ENCODE measurements at places on chromosomes 4 and X. TPM values are rescaled to one million over a fixed set of nuclear protein-coding genes. Genes with fewer than 3 reads are reported as not detected.

DNA sequence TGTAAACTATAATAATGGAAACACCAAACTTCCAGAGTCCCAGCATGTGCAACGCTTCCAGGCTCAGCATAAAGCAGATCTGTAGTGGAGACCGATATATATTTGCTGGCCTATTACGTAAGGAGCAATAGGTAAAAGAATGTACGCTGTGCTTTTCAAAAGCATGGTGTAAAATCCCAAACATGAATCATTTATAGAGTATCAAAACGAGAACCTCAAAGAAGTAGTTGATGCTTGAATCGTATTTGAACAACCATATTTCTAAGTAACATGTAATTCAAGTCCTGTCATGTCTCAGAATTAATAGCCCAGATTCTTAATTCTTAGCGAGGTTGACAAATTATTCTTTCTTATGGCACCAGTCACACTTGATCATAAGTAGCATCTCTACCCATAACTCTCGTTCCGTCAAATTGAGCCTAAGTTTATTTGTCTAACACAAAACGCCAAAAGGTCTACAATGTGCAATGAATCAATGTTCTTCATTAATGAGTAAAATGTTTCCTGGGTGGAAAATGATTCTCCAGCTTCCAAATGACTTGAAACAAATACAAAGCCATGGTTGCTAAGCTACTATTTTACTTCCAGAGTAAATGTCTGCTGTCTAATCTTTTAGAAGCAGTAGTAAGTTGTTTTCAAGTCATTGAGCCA lies 811.5 kb upstream of the FRG1 start:
- no peak for DNase-seq

Gene ITM2A
- not detected for total RNA-seq

DNA sequence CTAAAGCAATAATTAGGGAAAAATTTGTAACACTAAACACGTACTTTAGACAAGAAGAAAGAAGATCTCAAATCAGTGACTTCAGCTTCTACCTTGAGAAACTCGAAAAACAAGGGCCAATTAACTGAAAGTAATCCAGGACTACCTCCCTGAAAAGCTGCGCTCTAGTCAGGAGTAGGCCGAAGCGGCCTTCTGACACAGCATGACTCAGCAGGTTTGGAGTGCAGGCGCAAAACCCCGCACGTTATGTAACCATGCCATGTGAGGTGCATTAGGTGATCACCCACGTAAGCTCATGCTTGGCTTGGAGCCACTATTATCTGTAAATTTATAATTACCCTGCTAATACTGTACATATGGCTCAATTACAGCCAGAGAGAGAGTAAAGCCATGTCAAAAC lies 52.8 kb upstream of the CCDC149 start:
- no peak for DNase-seq

- DNase-seq: no peak
Measured at GRCh38 chr4:2076908-2077536, 17.9 kb downstream of the NAT8L start.

GRCh38 chr4:5780831-5781480 lies 70.0 kb downstream of the EVC start:
- DNase-seq: peak; percentile 72

Gene ZMYM3
- 8.3 TPM for total RNA-seq

DNA sequence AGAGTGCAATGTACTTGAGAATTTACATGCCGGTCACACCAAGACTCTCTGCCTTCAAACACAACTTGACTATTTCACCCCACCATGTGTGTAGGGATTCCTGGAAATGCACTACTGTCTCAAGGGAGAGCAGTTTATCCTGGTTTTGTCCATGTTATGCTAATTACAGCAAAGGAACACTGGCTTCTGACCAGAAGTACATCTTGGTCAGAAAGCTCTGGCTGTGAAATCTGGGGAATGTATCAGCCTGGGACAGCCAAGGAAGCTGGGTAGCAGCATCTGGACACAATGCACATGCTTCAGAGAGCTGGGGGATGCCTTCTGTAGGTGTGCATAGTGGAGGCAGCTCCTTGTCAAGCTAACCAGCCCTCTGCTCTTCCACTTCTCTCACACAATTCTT lies 1432.6 kb upstream of the TENM3 start:
- DNase-seq: no peak

DNA sequence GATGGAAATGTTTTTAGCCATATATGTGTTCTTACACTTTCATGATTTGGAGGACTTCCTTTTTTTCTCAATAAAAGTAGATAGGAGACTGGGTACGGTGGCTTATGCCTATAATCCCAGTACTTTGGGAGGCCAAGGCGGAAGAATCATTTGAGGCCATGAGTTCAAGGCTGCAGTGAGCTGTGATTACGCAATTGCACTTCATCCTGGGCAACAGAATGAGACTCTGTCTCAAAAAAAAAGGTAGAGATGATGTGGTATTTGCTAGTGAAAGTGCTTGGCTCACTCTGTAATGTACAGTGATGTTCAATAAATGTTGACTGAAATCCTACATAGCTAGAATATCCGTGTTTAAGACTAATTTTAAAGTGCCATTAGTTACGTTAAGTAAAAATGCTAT lies 27.4 kb downstream of the KLHL2 start:
- DNase-seq: no peak

DNA sequence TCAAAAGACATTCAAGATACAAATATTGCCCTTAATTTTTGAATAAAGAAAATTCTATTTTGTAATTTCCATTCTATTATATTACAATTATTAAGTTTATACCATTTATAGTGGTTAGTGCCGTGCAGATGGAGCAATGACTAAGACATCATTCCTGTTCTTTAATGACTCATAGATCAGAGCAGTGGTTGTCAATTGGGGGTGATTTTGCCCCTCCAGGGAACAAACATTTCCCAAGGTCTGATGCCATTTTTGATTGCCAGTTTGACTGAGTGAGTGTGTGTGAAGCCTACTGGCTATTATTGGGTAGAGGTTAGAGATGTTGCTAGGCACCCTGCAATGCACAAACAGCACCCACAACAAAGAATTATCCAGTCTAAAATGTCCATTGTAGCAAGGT lies 97.9 kb upstream of the DDIT4L start:
- DNase-seq: peak; percentile 47

Gene SLC6A14
- total RNA-seq: not detected

Gene APOOL
- 11.1 TPM for total RNA-seq

- DNase-seq: no peak
Measured at GRCh38 chrX:103151799-103152198, 58.9 kb upstream of the NXF3 start.

DNA sequence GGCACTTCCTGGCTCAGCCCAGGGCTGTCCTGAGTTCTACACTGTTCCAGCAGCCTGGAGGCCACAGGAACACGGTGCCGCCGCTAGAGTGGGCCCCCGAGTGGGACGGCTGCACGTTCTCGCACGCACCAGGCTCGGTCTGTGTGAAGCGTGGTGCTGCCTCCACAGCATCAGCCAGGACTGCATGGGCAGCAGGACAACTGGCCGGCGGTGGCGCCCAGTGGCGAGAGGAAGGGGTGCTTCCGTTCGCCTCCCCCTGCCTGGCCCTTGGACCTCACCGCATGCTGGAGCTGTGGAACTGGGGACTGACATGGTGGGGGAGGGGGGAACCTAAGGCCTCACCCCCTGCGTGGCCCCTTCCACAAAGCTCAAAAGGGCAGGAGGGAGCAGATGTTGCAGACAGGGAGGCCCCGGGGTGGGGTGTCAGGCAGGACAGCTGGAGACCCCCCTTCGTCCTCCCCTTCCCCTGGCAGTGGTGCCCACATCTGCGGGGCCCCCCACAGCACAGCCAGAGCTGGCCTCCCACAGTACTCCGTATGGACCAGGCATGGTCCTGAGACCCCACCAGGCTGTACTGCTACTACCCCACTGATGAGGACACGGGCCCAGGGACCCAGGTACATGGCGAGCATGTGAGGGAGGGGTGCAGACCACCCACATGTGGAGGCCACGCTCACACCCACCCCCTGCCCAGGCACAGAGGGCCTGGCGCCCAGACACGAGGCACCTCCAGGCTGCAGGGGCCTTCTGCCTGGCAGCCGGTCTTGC lies 58.5 kb downstream of the ACOX3 start:
- no peak for DNase-seq

- no peak for DNase-seq
Measured at GRCh38 chrX:10051866-10052480, 84.8 kb downstream of the CLDN34 start.

DNA sequence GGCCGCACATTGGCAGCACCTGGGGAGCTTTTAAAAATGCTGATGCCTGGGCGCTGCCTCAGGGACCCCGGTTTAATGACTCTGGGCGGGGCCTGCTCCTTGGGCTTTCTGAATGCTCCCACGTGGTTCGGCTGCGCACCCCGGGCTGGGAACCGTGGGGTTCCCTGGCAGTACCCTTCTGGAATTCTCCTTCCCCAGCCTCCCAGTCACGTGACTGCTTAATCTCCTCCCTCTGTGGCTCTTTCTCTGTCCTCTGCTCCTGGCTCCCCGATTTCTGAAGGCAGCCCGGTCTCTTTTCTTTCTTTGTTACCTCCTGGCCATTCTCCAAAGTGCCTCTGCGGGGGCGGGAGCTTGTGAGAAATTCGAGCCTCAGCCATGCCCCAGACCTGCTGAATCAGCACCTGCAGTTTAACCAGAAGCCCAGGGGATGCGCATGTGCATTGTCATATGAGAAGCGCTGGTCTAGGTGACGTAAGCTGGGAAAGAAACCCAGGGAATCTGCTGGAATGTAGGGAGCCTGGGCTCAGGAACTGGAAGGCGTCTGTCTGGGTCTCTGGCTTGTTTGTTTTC lies 16.6 kb downstream of the CLCN4 start:
- DNase-seq: peak; percentile 89

Gene XG
- total RNA-seq: under 0.01 TPM

Gene EPGN
- total RNA-seq: not detected

- no peak for DNase-seq
Measured at GRCh38 chrX:1910207-1910470, 295.3 kb downstream of the ASMT start.

Measured in IMR-90 (cell line).